ENCODE measurements at places on chromosomes 11 and 22.

DNA sequence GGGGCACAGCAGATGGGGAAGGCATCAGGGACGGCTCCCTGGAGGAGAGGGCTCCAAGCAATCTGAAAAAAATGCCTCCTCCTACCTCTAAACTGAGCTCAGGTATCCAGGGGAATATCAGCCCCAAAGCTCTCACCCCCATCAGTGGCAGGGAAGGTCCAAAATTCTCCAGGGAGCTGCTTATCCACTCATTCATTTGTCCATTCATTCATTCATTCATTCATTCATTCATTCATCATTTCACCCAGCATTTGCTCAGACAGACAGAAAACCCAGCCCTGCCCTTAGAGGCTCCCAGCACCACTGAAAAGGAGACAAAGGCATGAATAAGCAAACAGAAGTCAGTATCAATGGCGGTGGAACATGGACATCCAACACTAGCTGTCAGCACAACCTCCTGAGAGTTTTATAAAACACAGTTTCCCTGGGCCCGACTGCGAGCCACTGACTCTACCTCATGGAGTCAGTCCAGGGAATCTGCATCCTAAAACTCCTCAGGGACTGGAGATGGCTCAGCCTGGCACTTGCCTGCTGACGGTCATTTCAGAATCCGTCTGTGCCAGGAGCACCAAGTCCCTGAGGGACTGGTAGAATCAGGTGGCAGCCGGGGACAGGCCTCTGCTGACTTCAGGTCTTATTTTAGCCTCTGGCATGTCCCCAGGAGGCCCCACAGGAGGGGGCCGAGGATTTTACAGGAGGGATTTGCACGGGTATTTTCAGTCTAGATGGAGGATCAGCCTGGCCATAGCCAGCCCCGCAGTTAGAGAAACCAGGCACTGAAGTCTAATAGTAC is 164.6 kb downstream of the MN1 start:
- DNase-seq: no peak

- DNase-seq: no peak
Observed at GRCh38 chr22:39313258-39314001, 6.0 kb downstream of the RPL3 start.

DNA sequence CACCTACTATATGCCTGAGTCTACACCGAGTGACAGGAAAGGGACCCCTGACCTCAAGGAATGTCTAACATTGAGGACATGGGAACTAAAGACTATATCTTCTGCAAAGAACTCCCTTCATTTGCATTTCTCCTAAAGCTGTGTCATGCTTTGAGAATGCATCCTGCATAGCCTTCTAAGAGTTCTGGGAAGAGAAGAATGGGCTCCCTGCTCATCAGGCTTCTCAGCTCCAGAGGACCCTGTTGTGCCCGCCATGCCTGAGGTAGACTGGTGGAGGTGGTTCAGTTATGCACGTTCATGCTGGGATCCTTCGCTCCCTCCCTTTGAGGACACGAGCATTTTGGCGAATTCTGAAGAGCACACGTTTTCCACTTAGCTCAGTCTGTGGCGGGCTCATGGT is 63.3 kb downstream of the GRIK4 start:
- DNase-seq: no peak

- peak; percentile 78 for DNase-seq
Observed at GRCh38 chr11:73273222-73273895, 1.2 kb downstream of the P2RY6 start.

DNA sequence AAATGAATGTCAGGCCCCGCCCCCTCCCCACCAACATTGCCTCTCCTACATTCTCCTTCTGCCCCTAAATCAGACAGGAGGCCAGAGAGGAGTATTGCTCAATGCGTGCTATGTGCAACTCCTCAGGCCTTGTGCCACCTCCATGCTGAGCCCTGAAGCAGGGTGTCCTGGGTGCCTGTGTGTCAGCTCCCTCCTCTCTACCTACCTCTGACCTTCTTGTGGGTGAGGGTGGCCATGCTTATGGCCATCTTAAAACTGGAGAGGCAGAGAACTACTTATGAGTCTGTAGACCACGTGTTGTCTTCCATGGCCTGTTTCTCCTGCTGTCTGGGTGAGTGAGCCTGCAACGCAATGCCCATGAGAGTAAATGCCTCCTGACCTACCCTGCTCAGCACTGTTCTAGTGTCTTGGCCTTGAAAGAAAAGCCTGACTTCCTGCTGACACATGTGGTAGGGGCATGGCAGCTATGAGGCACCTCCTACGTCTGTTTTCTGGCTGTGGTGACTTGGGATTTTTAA is 10.5 kb downstream of the MCAM start:
- DNase-seq: no peak
